ENCODE measurements at places on chromosomes 5 and 9.

DNA sequence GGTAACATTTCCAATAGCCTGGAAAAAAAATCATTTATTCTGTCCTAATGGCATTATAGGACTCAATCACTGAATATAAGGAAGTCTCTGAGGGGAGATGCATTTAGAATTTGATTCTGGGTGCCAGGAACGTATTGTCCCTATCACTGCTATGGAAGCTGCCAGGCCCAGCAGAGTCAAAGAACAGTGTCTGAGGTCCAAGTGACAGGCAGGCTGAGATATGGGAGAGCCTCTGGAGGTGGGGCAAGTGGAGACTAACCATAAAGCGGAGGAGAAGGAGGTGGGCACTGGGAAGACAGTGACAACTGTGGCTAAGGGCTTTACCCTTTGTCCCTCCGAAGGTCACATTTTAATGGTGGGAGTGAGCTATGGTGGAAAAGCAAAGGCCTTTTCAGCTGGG is 505.5 kb downstream of the CTNND2 start:
- DNase-seq: no peak

- DNase-seq: no peak
Measured at GRCh38 chr5:1166370-1166769, 35.0 kb upstream of the SLC6A19 start.

DNA sequence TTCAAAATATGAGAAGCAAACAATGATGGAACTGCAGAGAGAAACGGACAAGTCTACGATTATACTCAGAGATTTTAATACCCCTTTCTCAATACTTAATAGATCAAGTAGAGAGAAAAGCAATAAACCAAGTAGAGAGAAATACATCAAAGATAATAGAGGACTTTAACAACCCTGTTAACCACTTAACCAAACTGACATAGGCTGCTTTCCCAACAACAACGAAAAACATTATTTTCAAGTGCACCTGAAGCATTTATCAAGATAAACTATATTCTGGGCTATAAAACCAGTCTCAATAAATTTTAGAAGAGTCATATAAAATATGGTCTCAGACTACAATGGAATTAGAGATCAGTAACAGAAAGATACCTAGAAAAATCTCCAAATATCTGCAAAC is 67.4 kb downstream of the GNAQ start:
- no peak for DNase-seq

DNA sequence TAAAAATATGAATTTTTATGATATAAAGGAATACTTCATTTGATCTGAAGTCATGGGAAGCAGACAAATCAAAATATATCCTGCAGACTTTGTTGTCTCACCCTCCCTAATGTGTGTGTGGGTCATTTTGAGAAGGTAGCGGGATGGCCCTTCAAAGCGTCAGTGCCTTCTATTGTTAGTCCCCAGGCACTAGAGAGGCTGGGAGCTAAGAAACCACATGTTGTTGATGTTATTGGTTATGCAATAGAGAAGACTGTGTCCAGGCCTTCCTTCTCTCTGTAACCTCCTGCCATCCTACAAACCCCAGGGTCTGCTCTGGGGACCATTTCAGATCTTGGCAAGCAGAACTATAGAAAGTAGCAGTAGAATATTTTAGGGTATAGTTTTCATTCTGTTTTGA is 94.7 kb downstream of the NLN start:
- no peak for DNase-seq

- DNase-seq: peak; percentile 56
Measured at GRCh38 chr9:92669527-92669889, 423 bp downstream of the IPPK start.

GRCh38 chr9:78954286-78954685 is 617.5 kb upstream of the TLE4 start:
- DNase-seq: no peak

- peak; percentile 70 for DNase-seq
Measured at GRCh38 chr9:96061293-96061987, 185.9 kb downstream of the ERCC6L2 start.

DNA sequence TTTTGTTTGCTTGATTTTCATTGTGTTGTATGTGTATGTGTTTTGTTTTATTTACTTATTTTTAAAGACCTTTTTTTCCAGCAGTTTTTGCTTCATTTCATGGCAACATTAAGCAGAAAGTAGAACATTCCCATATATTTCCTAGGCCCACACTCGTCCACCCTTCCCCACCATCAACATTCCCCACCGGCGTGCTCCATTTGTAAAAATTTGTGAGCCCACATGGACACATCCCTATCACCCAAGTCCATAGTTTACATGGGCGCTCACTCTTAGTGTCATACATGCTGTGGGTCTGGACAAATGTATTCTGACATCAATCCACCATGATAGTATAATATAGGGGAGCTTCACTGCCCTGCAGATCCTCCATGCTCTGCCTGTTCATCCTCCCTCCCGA is 133.8 kb downstream of the ADAMTS16 start:
- DNase-seq: no peak

- peak; percentile 39 for DNase-seq
Measured at GRCh38 chr5:72032788-72033187, 74.5 kb upstream of the MAP1B start.

- no peak for DNase-seq
Measured at GRCh38 chr5:126695091-126695490, 81.8 kb upstream of the LMNB1 start.

DNA sequence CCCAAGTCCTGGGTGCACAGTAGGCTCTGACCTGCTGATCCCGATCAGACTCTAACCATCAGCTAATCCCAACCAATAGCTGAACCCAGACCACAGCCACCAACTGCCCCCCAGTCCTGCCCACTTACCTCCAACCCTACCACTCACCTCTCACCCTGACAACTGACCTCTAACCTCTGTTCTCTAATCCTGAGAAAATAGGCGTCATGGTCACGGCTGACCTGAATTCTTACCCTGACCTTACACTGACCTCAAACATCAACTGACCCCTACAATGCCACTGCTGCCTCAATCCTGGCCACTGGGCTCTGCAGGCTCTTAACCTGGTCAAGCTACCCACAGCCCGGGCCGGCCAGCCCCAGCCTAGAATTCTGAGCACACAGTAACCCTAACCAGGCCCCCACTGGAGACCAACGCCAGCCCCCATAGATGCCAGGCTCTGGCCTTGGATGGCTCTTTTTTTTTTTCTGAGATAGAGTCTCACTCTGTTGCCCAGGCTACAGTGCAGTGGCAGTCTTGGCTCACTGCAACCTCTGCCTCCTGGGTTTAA is 63.8 kb upstream of the ASS1 start:
- DNase-seq: no peak
